ENCODE measurements at places on chromosomes 7 and 10.

GRCh38 chr10:91689731-91690168 is 56.9 kb upstream of the PPP1R3C start:
- no peak for DNase-seq

DNA sequence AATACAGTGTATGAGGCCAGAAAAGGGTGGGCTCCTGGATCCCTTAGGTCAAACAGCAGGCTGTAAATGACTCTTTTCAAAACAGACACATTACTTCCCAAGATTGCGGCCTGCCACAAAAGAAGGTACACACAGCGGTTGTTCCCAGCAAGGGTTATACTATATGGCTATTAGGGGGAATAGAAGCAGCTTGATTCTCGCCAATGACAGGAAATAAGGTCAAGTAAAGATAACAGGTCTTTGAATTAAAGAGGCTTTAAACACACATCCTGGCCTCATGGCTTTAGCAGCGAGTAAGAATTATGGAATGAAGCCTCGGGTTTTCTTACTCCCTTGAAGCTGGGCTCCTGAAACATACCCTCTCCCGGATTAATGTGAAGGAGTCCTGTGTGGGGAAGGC is 58.3 kb downstream of the CYP26A1 start:
- no peak for DNase-seq

DNA sequence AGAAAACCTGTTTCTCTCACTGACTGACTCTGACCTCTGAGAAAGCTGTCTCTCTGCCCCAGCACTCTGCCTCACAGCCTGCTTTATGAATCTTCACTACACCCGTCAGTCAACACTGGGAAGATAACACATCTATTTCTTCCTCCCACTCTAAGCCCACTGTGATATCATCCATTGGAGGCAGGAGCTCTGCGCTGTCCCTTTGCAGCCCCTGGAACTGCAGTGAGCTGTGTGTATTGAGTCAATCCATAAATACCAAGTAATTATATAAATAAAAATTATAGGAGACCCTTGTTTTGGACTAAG is 17.2 kb upstream of the FXYD4 start:
- no peak for DNase-seq

GRCh38 chr10:122352817-122353525 is 21.5 kb upstream of the PLEKHA1 start:
- DNase-seq: no peak

Data from stimulated activated CD4-positive, alpha-beta T cell treated with anti-CD3 and anti-CD28 coated beads, Interleukin-1b, Interleukin-23, amount 100 ng/mL, for 24 hours (primary cell).